ENCODE measurements at places on chromosomes 1 and 21.

DNA sequence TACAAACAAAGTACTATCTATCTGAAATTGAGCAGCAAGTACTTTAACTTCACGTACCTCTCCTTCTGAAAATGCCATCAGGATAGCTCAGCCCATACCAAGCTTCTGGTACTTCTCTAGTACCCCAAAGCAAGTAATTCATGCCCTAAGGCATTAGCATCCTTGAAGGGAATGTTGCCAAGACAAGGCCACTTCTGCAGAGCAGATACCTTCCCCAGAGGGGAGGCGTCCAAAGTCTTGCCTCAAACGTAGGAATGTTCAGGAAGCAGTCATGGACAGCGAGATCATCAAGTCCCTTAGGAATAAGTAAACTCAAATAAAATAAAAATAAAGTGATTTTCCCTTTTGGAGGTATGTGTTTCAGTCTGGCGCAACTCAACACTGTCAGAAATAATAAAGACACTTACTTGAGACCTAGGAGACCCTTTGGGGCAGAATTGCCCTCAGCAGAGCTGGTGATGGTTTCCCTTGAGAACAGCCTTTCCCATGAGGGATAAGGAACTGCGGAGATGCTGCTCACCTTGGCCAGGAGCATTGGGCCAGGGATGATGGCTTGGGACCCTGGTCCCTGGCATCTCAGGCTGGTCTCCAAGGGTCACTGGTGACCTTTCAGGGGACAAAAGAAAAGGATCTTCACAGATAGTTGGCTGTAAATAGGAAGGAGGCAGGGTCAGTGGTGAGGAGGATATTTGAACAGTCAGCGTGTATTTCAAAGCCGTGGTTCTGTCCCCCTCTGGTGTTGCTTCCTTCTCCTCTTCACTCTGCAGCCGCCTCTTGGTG lies 522.9 kb downstream of the KIF26B start:
- no peak for DNase-seq

- DNase-seq: no peak
Measured at GRCh38 chr1:247656221-247656875, 23.2 kb downstream of the OR13G1 start.

GRCh38 chr21:25568246-25568645 lies 39.0 kb downstream of the MRPL39 start:
- no peak for DNase-seq

GRCh38 chr21:45328198-45329091 lies 40.8 kb upstream of the POFUT2 start:
- no peak for DNase-seq

- no peak for DNase-seq
Measured at GRCh38 chr1:231800108-231800507, 173.5 kb downstream of the DISC1 start.
